ENCODE measurements at places on chromosomes 13 and 19.

DNA sequence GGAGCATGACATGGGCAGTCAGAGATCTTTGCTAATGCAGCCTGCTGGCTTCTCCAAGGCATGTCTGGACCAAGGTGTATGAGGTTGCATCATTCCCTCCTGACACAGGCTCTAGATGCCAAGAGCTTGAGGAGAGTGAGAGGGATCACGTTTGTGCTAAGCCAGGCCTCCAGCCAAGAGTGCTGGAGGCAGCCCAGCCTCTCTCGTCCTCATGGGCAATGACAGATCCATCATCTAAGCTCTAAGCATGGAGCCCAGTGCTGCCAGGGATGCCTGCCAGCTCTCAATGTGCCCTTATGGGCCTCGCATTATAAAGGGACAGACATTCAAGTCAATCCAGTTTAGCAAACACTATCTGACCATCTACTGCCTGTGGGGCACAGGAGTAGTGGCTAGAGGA is 136.3 kb upstream of the VSTM2B start:
- DNase-seq: no peak

- no peak for DNase-seq
Measured at GRCh38 chr19:33332248-33332647, 29.9 kb upstream of the CEBPA start.

DNA sequence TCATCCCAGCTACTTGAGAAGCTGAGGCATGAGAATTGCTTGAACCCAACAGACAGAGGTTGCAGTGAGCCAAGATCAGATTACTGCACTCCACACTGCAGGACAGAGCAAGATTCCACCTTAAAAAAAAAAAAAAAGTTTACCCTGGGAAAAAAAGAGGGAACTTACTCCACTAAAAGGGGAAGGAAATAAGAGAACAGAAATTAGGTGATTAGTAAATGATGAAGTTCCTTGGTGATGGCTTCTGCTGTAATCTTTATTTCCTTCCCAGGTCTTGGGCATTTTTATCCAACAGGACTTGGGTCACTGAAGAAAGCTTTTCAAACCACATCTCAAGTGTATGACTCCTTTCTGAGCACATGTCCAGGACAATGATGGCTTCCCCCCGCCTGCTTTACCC is 9.3 kb downstream of the ZNF780A start:
- no peak for DNase-seq

DNA sequence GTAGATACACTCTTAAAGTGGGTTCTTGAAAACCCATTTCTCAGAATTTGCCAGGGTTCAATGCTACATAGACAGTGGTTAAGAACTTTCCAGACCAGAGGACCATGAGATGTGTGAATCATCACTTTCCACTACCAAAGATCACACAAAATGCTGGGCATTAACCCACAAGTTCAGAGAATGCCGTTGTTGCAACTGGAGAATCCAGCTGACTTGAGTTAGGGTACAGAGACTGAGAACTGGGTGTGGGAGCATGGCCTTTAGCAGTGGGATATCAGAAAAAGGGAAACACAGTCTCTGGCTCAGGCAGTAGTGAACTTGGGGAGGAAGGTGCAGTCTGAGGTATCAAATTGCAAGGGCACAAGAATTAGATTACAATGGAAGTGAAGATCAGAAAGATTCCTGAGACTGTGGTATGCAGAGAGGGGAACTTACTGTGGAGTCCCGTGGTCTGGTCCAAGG is 51.5 kb upstream of the WDFY2 start:
- peak; percentile 19 for DNase-seq

- peak; percentile 15 for DNase-seq
Measured at GRCh38 chr13:47134939-47135489, 238.2 kb upstream of the HTR2A start.

GRCh38 chr13:22736768-22737092 is 444.0 kb upstream of the SGCG start:
- DNase-seq: no peak

GRCh38 chr13:111302045-111302726 is 18.3 kb upstream of the TEX29 start:
- DNase-seq: no peak

DNA sequence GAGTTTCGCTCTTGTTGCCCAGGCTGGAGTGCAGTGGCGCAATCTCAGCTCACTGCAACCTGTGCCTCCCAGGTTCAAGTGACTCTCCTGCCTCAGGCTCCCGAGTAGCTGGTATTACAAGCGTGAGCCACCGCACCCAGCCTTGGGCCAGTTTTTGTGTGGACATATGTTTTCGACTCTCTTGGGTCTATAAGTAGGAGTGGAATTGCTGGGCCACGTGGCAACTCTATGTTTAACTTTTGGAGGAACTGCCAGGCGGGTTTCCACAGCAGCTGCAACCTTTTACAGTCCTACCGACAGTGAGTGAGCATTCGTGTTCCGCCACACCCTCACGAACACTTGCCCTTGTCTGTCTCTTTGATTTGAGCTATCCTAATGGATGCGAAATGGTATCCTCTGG is 44.9 kb downstream of the BICRA start:
- DNase-seq: no peak
